ENCODE measurements at places on chromosomes 7 and 10.

DNA sequence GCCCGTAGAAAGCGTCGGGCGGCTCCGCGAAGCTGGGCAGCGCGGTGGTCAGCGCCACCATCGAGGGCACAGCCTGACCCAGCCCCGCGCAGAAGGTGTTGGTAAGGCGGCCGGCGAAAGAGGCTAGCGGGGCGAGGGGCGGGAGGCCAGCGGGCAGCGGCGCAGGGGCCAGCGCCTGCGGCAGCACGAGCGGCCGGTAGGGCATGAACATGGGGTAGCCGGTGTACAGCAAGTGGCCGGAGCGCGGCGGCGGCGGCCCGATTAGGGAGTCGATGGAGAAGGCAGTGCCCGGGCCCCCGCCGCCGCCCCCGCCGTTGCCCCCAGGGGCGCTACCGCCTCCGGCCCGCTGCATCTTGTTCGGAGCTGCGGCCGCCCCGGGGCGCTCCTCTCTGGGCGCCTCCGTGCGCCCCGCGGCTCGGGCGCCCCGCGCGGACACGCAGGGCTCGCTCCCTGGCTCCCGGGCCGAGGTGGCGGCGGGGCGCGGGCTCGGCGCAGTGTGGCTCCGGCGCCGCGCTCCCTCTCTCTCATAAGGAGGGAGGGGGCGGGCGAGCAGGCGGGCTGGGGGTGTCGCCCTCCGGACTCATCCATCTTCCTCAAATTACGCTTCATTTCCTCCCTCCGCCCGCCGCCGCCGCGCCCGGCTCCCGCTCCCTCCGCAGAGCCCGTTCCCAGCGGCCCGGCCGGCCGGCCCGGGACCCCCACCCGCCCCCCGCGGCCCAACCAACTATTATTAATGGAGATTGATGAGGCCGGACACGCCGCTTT lies at the start of gene GBX1:
Gene GBX1 (minus strand): TSS at position 498 of the 765 bp plus-strand sequence. CDS start 146 bp downstream, at position 352.
- DNase-seq = no peak

GRCh38 chr10:90968328-90969081 lies 47.6 kb upstream of the ANKRD1 start:
- DNase-seq = no peak

DNA sequence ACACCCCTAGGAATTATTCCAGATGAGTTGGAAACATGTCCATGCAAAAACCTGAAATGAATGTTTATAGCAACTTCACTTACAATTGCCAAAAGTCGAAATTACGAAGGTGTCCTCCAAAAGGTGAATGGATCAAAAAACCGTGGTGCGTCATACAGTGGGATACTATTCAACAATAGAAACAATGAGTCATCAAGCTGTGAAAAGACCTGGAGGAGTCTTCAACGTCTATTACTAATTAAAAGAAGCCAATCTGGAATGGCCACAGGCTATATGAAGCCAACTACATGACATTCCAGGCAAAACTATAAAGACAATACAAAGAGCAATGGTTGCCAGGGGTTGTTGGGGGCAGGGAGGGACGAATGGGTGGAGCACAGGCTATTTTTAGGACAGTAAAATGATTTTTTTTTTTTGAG lies 12.6 kb upstream of the PPP2R2D start:
- no peak for DNase-seq

GRCh38 chr10:97713339-97713825 lies at the start of gene MARVELD1:
Gene MARVELD1 (plus strand): TSS chr10:97713730. CDS start chr10:97713877, 147 bp downstream.
- no peak for DNase-seq

GRCh38 chr10:113552014-113552413 lies 839 bp upstream of the HABP2 start:
- no peak for DNase-seq

DNA sequence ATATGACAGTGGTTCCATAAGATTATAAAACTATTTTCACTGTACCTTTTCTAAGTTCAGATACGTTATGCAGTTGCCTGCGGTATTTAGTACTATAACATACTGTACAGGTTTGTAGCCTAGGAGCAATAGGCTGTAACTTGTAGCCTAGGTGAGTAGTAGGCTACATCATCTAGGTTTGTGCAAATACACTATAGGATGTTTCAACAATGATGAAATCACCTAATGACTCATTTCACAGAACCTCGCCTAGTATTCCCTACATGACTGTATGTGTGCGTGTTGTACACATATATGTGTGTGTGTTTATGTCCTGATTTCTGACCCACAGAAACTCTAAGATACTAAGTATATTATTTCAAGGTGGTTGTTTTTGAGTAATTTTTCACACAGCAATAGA lies 139.0 kb downstream of the HERPUD2 start:
- DNase-seq = no peak

DNA sequence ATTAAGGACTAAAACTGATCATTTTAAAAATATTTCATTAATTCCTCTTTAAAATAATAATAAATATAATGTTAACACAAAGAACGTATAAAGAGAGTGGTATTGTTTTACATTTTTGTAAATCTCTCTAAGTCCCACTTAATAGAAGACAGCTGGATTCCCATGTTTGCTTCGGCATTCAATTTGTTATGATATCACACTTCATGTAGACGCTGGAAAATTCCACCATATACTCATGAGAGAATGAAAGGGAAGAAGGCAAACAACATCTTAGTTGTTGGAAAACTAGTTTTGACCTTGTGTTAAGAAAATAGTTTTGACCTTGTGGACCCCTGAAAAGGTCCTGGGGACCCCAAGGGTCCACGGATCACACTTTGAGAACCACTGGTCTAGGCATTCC lies 85.3 kb upstream of the MGMT start:
- DNase-seq = no peak

GRCh38 chr7:38070718-38071117 lies 107.3 kb upstream of the STARD3NL start:
- DNase-seq = no peak

DNA sequence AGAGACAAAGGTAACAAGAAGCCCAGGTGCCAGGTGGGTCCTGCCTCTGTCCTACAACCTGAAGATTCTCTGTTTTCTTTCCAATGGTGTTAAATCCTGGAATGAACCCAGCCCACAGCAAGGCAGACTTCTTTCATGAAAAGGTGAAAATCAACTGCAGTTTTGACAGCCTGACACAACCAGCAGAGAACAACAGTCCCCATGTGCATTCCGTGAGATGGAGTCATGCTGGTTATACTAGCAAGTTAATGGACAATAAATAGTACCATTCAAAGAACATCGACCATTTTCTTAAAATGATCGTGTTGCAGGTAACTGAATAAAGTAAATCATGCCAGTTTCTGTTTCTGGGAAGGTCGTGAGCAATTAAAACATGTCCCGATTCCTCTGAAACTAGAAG lies 131.5 kb downstream of the SFMBT2 start:
- no peak for DNase-seq

DNA sequence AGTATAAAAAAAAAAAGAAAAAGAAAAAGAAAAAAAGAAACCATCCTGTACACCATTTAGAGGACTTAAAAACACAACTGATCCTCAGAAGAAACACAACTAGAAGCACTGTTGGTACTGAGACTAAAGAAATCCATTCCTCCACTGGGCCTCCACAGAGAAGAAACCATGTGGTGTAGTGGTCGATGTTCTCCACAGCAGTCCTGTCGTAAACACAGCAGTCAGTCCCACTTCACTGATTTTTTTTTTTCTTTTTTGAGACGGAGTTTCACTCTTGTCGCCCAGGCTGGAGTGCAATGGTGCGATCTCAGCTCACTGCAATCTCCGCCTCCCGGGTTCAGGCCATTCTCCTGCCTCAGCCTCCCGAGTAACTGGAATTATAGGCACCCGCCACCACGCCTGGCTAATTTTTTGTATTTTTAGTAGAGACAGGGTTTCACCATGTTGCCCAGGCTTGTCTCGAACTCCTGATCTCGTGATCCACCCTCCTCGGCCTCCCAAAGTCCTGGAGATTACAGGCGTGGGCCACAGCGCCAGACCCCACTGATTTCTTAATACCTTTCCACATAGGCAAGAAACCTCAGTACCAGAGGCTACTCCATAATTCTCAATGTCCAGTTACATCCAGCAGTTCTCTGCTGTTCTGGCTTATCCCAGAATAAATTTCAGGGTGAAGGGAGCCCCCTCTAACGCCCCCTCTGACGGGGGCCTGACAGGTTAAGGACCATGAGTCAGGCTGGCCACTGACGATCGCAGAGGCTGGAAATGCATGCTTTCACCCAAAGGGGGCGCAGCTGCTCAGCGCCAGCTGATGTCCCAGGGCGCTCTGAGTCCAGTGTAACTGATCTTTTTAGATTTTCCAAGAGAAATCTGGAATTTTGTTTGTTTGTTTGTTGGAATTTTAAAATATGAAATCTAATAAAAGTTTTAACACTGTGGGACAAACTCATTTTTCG lies 24.8 kb upstream of the FFAR4 start:
- DNase-seq = no peak

GRCh38 chr10:33859319-33860022 lies 525.0 kb upstream of the NRP1 start:
- no peak for DNase-seq

GRCh38 chr7:125599387-125599786 lies 669.8 kb upstream of the POT1 start:
- no peak for DNase-seq

GRCh38 chr7:17912536-17913235 lies 27.6 kb downstream of the SNX13 start:
- DNase-seq = no peak

DNA sequence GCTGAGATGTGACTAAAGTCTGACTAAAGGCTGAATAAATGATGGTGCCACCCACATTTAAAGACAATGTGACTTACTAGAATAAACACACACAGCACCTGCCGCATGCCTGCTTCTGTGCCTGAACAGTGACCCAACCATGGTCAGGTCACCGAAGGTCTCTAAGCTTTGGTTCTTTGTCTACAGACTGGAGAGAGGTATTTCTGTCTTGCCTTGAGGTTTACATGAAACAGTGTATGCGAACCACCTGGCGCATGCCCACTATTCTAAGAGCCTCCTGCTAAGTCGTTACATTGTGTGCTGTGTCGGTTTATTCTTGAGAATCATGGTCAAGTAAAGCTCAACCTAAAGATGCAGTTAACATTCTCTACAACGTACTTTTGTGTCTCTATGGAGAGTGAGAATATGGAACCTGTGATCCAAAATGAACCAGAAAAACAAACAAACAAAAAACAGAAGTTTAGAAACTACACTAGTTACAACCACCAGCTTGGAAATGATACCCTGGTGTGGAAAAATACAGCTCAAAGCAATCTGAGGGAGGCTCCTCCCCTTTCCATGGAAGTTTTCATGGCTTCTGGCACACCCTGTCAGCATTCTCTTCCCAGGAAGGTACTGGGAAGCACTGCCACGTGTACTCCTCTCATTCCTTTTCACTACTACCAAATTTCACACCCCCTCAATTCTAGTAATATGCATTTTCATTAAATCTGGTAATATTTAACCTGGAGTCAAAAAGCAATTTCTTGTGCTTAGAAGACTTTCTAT lies 40.0 kb downstream of the VOPP1 start:
- DNase-seq = no peak

DNA sequence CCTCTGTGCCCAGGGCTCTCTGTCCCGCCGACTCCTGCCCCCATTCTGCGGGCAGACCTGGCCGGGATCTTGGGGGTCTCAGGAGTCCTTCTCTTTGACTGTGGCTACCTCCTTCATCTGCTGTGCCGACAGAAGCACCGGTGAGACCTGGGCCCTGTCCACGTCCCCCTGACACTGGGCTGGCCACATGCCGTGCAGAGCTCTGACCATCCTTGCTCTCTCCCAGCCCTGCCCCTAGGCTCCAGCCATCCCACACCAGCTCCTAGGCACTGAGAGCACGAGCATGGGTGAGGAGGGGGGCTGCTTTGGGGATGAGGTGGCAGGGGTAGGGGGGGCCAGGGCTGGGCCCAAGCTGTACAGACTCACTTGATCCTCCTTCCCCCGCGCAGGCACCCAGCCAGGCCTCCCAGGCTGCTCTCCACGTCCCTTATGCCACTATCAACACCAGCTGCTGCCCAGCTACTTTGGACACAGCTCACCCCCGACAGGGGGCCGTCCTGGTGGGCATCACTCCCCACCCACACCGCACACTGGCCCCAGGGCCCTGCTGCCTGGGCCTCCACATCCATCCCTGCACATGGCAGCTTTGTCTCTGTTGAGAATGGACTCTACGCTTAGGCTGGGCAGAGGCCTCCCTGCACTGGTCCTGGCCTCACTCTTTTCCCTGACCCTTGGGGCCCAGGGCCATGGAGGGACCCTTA lies 4.8 kb upstream of the PILRB start:
- no peak for DNase-seq

DNA sequence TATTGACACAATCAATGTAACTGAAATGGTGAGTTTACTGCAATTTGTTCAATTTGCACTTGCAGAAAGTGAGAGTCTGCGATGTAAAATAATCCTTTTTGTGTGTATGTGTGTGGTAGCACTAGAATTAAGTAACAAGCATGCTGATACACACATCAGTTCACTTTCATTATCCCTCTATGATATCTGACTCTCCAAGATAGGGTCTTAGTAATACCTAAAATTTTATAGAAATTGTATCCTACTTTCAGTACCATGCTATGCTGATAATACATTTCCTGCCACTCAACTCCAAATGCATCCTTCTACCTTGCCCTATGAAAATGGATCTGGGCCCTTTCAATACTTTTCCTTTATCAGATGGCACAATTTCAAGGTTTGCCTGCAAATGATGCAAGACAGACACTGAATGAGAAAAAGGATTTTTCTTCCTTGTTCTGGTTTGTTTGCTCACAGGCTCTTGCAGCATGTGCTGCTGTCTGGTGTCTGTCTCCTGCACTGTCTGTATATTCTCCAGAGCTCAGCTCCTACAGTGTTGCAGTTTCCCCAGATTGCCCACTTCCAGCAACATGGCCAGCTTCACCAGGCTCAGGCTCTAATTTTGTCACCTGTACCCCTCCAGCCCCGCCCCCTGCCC lies 297.9 kb upstream of the HGF start:
- no peak for DNase-seq

GRCh38 chr7:135719688-135720087 lies 8.3 kb downstream of the SLC13A4 start:
- DNase-seq = no peak

DNA sequence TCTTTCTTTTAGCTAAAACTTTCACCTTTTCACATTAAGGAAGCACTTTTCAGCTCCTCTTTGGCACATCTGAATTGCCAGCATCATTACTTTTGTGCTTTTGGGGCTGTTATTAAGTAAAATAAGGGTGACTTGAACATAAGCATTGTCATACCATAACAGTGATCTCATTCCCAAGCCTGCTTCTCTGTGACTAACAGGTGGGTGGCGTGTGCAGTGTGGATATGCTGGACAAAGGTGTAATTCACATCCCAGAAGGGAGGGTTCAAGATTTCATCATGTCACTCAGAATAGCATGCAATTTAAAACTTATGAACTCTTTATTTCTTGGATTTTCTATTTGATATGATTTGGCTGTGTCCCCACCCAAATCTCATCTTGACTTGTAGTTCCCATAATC lies 517.4 kb upstream of the MKI67 start:
- no peak for DNase-seq

DNA sequence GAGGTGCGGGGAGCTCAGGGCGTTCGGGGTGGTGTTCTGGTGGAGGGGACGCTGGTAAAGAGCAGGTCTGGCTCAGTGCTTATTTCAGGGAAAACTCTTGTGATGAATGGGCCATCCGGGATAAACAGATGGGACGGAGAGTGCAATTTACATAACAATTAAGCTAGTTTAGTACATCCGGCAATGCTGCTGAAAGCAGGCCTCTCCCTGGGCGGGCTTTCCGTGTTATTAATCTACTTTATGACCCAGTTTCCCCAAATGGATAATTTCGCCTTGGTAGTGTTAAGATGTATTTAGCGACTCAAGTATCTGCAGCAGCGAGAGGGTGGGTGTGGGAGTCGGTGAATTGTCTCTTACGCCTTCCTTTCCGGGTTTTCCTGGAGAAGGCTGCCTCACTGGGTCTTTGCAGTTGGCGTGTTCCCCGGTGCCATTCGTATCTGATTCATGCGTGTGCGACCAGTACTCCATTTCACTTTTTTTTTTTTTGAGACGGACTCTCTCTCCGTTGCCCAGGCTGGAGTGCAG lies 25.2 kb downstream of the FOXK1 start:
- DNase-seq = no peak

GRCh38 chr10:34217524-34217923 lies 597.6 kb downstream of the PARD3 start:
- no peak for DNase-seq

All from cortex of kidney (tissue), 1 donor.